Osteoblast (primary cell): ENCODE measurements at places on chromosomes 2 and 18. TPM values are rescaled to one million over a fixed set of nuclear protein-coding genes. Genes with fewer than 3 reads are reported as not detected.

Gene DOK6
- 2.7 and 3.6 TPM in 2 replicates for total RNA-seq

DNA sequence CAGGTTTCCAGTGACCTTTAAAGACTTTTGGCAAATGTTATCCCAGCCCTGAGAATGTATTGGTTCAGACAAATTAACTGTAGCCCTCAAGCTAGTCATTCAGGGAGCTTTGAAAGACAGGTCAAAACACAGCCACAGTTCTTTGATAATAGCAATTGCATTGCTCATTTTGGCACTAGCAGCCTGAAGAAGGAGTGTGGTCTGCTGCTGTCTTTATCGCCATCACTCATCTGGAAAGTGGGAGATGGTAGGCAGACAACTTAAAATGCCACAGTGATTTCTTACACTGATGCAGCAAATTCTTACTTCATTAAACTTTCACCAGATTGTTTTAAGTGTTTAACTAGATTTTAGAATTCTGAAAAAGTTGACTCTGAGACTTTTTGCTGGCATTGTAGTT, 47.2 kb downstream of the DOK6 start:
- DNase-seq = no peak
- no peaks in the 10 kb centered on the region for H3K36me3 ChIP-seq
- no peak overlapping the region for H3K27ac ChIP-seq
- H3K4me3 ChIP-seq = no peak overlapping the region
- H3K4me1 ChIP-seq = no peaks in the 10 kb centered on the region

DNA sequence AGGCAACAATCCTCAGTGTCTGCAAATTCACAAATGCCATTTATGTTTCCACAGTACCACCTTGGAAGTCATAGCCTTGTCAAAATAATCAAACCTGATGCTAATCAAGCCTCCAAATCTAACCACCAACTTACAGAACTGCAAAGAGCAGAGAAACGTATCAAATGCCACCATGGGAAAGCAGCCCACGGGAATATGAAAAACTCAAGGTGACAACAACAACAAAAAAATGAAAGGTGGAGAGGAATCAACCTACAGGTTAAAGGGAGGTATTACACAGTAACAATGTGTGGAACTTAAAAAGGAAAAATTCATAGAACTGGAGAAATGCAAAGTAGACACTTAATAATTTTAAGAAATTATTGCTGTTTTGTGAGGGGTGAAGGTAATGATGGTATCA, 46.7 kb downstream of the CD226 start:
- no peaks in the 10 kb centered on the region for H3K4me1 ChIP-seq
- H3K27me3 ChIP-seq = no peaks in the 10 kb centered on the region
- H3K36me3 ChIP-seq = no peaks in the 10 kb centered on the region
- H3K27ac ChIP-seq = no peak overlapping the region
- H3K4me3 ChIP-seq = no peak overlapping the region

Gene ZSWIM2
- total RNA-seq = 0.29 TPM in 1 of 2 replicates, not detected in the other

Gene RGPD3
- 0.36 and 0.59 TPM in 2 replicates for total RNA-seq

Gene NT5DC4
- not detected in 2 replicates for total RNA-seq

DNA sequence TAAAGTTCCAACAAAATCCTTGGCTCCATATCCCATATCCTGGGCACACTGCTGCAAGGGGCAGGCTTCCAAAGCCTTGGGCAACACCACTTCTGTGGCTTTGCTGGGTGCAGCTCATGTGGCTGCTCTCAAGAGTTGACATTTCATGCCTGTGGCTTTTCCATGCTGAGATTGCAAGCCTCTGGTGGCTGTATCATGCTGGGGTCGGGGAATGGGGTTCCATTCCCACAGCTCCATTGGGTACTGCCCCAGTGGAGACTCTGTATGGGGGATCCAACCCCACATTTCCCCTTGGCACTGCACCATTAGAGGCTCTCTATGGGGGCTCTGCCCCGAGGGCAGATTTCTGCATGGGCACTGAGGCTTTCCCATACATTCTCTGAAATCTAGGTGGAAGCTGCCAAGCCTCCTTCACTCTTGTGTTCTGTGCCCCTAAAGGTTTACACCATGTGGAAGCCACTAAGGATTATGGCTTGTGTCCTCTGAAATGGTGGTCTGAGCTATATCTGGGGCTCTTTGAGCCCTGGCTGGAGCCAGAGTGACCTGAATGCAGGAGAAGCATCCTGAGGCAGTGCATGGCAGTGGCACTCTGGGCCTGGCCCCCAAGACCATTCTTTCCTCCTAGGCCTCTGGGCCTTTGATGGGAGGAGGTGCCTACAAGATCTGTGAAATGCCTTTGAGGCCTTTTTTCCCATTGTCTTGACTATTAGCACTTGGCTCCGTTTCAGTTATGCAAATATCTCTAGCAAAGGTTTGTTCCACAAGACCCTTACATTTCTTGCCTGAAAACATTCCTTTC, 107.9 kb downstream of the PTGR3 start:
- H3K27ac ChIP-seq = no peak overlapping the region
- H3K36me3 ChIP-seq = no peaks in the 10 kb centered on the region
- no peak overlapping the region for H3K4me3 ChIP-seq
- H3K27me3 ChIP-seq = no peaks in the 10 kb centered on the region
- H3K4me1 ChIP-seq = no peaks in the 10 kb centered on the region

Gene CDK15
- total RNA-seq = 4.7 and 5.3 TPM in 2 replicates

- H3K36me3 ChIP-seq = no peaks in the 10 kb centered on the region
- DNase-seq = no peak
- H3K4me1 ChIP-seq = peaks cover 3% of the 10 kb centered on the region
Observed at GRCh38 chr18:63890950-63891304, 3.4 kb downstream of the SERPINB2 start.

- no peaks in the 10 kb centered on the region for H3K36me3 ChIP-seq
- DNase-seq = no peak
- no peaks in the 10 kb centered on the region for H3K27me3 ChIP-seq
- H3K27ac ChIP-seq = no peak overlapping the region
- no peak overlapping the region for H3K4me3 ChIP-seq
- no peaks in the 10 kb centered on the region for H3K4me1 ChIP-seq
Observed at GRCh38 chr18:41553716-41554115, 401.3 kb upstream of the PIK3C3 start.

DNA sequence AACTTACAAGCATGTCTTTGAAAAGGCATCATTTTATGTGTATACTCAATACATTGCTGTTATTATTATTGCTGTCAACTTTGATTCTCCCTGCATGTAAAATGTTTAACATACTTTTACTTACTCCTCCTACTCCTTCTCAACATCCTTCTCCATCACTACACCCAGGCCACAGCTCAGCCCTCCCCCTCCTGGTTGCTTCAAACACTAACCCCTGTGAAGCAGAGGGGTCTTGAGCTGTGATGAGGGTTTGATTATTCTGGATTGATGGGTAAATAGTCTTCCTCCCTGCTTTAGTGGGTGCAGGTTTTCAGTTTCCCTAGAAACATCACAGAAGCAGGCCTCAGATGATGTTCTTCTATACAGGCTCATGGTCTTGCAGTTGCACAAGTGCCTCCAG, 221.0 kb downstream of the OSR1 start:
- H3K4me1 ChIP-seq = peaks cover 29% of the 10 kb centered on the region
- H3K4me3 ChIP-seq = no peak overlapping the region
- no peak for DNase-seq
- no peaks in the 10 kb centered on the region for H3K36me3 ChIP-seq

- no peak for DNase-seq
- H3K27me3 ChIP-seq = no peaks in the 10 kb centered on the region
- H3K4me1 ChIP-seq = peaks cover 11% of the 10 kb centered on the region
- H3K36me3 ChIP-seq = no peaks in the 10 kb centered on the region
- no peak overlapping the region for H3K4me3 ChIP-seq
Observed at GRCh38 chr18:55906536-55906935, 318.5 kb upstream of the TCF4 start.

- H3K36me3 ChIP-seq = no peaks in the 10 kb centered on the region
- no peak overlapping the region for H3K4me3 ChIP-seq
- no peaks in the 10 kb centered on the region for H3K27me3 ChIP-seq
- H3K27ac ChIP-seq = no peak overlapping the region
Observed at GRCh38 chr2:63270717-63271116, 220.1 kb downstream of the OTX1 start.

Gene FAM237A
- total RNA-seq = not detected in 2 replicates

DNA sequence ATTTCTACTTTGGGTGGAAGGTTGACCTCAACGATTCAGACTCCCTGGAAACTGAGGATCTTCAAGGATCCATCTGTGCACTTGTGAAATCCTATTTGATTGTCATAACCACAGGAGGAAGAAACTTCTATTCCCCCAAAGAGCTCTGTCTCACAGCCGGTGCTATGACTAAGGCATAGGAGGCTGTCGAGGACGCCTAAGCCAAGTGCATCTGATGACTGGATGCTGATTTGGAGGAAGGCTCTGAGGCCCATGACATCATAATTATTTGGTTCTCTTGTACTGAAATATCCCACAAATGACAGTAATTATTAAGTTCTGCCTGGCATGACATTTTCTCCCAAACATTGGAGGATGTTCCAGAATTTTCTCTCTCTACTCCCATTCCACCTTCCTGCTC, 13.8 kb upstream of the KCNF1 start:
- H3K4me1 ChIP-seq = no peaks in the 10 kb centered on the region
- H3K27me3 ChIP-seq = peaks cover 28% of the 10 kb centered on the region
- no peak overlapping the region for H3K27ac ChIP-seq

DNA sequence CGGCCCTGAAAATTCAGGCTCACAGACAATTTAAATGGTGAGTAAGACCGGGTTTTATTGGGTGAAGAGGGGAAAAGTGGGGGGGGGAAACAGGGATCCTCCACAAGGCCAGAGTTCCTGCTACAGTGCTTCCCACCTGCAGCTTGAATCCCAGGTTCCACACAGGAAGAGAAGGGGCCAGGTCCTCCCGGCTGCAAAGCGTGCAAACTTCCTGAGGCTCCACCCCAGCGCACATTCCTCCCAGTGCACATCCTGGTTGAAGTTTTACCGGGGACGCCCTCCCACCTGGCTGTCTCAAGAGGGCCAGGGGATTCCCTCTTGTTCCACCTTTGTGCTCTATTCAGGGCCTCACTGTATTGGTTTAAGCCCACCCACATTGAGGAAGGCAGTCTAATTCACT, 347.7 kb upstream of the REG3G start:
- no peaks in the 10 kb centered on the region for H3K36me3 ChIP-seq
- no peak overlapping the region for H3K4me3 ChIP-seq
- DNase-seq = no peak
- H3K27me3 ChIP-seq = no peaks in the 10 kb centered on the region

DNA sequence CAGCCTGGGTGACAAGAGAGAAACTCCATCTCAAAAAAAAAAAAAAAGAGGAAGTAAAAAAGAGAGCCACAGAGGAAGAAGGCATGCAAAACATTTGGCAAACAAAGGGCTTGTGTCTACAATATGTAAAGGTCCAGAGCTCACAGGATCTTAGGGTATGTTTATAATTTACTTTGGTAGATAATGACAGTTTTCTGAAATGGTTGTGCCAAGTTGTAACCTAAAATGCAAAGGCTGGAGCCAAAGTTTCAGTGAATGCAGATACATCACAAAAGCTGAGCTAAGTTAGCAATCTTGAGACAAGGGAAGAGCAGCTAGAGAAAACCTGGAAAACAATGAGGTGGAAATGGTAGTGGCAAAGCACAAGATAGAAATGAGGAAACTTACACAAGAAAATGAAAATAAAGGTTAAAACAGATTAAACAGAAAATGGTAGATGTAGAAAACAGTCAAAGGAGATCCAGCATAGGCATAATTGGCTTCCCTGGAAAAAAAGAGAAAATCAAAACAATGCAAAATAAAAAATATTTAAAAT, 77.5 kb upstream of the HK2 start:
- no peak overlapping the region for H3K27ac ChIP-seq
- H3K27me3 ChIP-seq = peaks cover 4% of the 10 kb centered on the region
- H3K36me3 ChIP-seq = no peaks in the 10 kb centered on the region
- no peak for DNase-seq
- H3K4me1 ChIP-seq = no peaks in the 10 kb centered on the region

DNA sequence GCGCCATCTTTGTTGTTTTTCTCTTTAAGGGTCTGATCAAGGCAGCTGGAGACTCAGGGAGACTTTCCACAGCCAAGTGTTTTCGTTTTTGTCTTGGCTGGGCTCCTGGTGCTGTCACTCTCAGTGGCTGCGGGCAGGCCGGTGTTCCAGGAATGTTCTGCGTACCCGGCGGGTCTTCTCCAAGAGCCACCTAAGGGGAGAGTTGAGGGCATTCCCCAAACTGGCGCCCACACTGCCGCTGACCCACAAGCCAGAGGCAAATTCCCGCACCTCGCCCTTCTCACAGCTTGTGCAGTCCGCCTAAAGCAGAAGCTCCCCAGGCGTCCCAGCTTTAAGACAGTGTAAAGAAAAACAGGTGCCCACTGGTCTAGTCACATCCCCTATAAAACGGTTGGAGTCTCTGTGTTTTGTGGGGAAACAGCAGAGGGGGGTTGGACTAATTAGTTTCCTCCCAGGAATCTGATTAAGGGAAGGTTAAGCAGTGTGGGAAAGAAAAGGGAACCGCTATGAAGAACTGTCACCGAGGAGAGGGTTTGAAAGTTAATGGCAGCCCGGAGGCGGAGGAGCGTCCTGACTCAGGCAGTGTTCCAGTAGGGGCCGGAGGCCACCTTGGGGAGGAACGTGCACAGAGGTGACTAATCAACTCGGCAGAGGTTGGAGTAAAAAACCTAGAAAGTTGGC, 224.5 kb downstream of the SLC4A3 start:
- no peaks in the 10 kb centered on the region for H3K27me3 ChIP-seq
- no peak for DNase-seq
- H3K4me3 ChIP-seq = no peak overlapping the region
- no peaks in the 10 kb centered on the region for H3K4me1 ChIP-seq

DNA sequence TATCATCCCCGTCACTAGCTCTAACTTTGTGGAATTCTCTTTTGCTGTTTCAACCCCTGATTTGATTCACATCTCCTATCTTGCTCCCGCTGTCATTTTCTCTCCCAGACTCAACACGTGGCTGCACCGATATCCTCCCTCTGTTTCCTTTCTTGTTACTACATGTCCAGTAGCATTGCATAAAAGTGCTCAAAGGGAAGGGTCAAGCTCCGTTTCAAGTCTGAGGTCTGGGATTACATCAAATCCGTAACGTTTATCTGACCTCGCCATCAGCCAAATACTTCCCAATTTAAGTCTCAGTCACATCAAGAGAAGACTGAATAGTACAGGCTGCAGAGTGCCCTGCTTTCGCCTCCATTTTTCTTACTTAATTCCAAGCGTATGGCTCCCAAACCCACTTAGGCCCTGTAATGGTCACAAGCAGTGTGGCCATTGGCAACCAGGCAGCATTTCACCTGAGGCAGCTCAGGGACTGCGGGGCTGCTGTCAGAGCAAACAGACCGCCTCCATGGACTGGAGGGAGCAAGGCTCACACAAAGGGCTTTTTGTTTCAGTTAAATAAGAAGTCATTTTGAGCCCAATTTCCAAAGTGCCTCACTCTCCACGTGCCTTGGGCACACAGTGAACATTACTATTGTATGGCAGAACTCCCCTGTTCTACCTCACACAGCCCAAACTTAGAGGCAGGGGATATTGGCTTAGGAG, 217.8 kb downstream of the BCL11A start:
- no peaks in the 10 kb centered on the region for H3K27me3 ChIP-seq
- no peaks in the 10 kb centered on the region for H3K36me3 ChIP-seq
- no peaks in the 10 kb centered on the region for H3K4me1 ChIP-seq

Gene MATN3
- total RNA-seq = 1.4 and 2.4 TPM in 2 replicates

GRCh38 chr18:23459530-23459921, 6.4 kb downstream of the RIOK3 start:
- no peak overlapping the region for H3K27ac ChIP-seq
- peaks cover 8% of the 10 kb centered on the region for H3K4me1 ChIP-seq
- peaks cover 25% of the 10 kb centered on the region for H3K36me3 ChIP-seq
- no peaks in the 10 kb centered on the region for H3K27me3 ChIP-seq
- H3K4me3 ChIP-seq = no peak overlapping the region
- DNase-seq = no peak

- H3K27me3 ChIP-seq = peaks cover 3% of the 10 kb centered on the region
- no peak overlapping the region for H3K4me3 ChIP-seq
- peak; percentile 72 for DNase-seq
Observed at GRCh38 chr2:31523871-31524492, 56.8 kb downstream of the SRD5A2 start.

GRCh38 chr2:235514627-235515363, 21.0 kb downstream of the AGAP1 start:
- H3K4me1 ChIP-seq = peaks cover 16% of the 10 kb centered on the region
- no peak overlapping the region for H3K4me3 ChIP-seq
- peak; percentile 63 for DNase-seq
- H3K36me3 ChIP-seq = no peaks in the 10 kb centered on the region
- no peak overlapping the region for H3K27ac ChIP-seq

Gene NEU4
- not detected in 2 replicates for total RNA-seq
